ENCODE measurements at places on chromosomes 4 and X.

DNA sequence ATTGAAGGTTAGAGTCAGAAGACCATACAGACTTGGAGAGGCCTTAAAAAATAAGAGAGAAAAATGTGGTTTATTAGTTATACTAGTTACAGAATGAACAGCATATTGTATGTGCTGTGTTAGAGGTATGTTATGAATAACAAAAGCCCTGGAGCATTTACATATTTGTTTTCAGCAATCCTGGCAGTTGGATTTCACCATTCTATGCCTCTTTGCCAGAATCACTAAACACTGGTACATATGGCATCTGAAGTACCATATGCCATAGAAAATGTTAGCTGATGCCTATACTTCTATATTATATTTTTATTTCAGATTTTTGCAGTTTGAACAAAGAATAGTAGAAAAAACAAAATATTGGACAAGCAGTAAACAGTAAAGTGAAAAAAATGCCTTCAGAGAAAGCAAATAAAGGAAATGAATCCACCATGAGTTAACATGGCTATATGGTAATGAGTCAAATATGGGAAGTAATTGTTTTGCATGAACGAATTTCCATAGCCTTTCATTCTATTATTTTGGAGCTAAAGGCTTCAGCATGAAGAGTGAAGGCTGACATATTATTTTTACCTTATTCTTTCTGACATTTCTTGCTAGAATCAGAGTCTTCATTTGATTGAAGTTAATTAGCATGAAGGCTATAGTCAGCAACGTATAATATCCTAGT, 41.9 kb upstream of the PRDM8 start:
- no peak for DNase-seq

DNA sequence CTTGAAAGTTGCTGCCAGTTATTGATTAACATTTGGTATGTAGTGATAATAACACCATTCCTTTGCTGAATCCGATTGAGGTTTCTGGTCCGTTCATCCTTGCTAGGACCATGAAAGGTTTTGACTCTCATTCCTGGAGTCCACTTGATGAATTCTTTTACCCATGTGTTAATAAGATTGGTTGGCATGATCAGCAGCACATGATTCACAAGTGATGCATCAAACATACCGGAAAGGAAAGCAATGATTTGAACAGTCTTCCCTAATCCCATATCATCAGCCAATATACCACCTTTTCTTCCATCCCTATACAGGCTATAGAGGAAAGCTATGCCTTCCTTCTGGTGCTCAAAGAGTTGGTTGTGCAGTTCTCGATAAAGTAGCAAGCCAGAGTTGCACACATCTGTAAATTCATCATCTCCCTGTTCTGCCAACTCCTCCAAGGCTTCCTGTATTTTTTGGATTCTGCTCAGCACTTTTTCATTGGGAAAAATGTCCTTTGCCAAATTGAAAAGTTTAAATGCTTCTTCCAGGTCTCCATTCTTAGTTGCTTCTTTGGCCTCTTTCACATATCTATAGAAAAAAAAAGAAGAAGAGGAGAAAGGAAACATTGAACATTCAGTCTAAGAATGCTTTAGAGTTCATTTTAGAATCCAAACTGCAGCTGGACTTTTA, 26.7 kb downstream of the PIN4 start:
- no peak for DNase-seq

DNA sequence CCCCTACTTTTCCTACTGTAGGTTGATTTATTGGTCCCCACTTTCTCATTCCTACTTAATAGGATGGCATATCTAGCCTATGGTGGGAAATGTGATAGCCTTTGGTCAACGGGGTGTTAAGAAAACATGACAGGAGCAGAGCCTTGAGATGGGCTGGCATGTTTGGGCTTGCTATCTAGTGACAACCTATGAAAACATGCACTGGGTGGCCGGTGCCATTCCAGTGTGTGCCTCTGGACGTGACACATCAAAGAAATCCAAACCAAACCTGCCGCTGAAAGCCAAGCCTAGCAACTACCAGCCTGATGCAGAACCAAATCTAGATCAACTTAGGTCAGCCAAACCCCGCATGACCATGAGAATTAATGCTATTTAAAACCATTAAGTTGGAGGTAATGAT, 317.6 kb downstream of the DMD start:
- no peak for DNase-seq

DNA sequence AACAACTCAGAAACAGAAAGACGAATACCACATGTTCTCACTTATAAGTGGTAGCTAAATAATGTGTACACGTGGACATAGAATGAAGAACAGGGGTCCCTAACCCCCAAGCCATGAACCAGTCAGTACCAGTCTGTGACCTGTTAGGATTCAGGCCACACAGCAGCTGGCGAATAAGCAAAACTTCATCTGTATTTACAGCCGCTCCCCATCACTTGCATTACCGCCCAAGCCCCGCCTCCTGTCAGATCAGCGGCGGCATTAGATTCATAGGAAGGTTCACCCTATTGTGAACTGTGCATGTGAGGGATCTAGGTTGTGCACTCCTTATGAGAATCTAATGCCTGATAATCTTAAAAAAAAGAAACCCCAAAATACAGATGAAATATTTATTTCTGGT, 1128.7 kb downstream of the NLGN4X start:
- DNase-seq, result no peak

- DNase-seq, result no peak
Measured at GRCh38 chr4:77123411-77123810, 33.6 kb upstream of the CCNG2 start.

- no peak for DNase-seq
Measured at GRCh38 chr4:73518340-73518739, 36.8 kb downstream of the AFM start.

DNA sequence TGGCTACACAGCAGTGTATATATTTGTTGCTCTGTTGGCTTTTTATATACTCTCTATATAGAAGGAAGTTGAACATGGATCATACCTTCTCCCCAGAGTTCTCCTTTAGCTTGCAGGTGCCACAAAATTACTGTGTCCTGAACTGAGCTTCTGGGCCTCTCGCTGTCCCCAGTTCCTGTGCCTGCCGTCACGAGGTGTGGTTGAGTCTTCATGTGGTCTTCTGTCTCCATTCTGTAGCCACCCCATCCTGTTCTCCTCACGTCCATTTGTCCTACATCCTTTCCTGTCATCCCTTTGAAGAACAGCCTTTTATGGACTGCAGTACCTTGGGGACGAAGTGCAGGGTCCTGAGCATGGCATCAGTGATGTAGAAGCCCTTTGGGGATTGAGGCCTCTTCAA, 14.5 kb downstream of the TMEM131L start:
- peak; percentile 35 for DNase-seq

GRCh38 chrX:64186974-64187761, 18.3 kb downstream of the AMER1 start:
- peak; percentile 38 for DNase-seq

GRCh38 chr4:13534344-13535063, 9.8 kb downstream of the NKX3-2 start:
- DNase-seq, result no peak

DNA sequence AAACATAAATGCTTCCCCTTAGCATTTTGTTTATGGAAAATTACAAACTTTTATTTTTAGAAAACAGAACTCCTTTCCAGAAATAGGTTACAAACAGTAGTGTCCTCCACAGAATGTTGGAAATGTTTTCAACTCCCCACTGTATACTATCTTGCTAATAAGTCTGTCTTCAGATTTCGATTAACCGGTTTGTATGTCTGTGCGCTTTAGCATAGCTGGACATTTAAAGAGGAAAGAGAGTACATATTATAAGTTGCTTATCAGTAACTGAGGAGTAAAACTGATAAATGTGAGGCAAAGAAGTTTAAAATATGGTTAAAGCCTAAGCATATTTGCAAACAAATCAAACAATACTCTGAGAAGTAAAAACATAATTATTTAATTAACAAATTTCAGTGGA, 3.4 kb downstream of the CXCL8 start:
- DNase-seq, result no peak
